ENCODE measurements at places on chromosomes 11 and 22.
A peak's percentile ranks its signal among the peaks of the same experiment; 100 is the strongest.

GRCh38 chr11:7281079-7281478, 29.4 kb downstream of the SYT9 start:
- no peak for DNase-seq

- no peak for DNase-seq
These were observed 74.6 kb upstream of the RTL6 start for GRCh38 chr22:44572414-44573207.

GRCh38 chr11:67002297-67002913, 20.5 kb upstream of the SYT12 start:
- no peak for DNase-seq

- no peak for DNase-seq
These were observed 30.2 kb downstream of the USP35 start for GRCh38 chr11:78218707-78219492.

DNA sequence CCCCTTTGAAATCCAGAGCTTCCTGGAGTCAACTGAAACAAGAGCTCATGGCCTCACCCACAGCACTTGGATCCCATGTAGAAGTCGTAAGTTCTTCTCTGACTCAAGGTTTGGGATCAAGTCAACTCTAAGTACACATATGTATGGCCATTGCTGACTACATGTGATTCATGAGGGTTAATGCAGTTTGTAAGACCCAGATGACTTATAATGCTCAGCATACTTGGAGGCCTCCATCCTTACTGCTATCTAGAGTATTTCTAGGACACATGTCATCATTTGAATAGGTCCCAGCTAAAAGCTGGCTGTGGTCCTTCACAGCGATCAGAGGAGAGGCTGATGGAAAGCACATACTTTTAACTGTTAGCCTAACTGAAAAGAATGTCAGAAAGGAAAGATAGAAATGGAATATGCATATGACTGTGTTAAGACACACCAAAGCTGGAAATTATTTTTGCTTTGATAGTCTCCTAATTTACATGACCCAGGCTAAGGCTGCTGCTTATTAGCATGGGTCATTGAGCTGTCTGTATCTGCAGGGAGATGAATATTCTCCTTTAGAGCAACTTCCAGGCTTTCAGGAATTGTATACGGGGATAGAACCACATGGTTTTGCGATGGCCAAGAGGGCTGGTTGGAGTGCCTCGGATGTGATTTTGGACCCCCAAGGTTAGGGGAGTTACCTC, 76.3 kb downstream of the NTM start:
- DNase-seq, result no peak

- DNase-seq, result peak; percentile 64
These were observed 116.2 kb downstream of the ETS1 start for GRCh38 chr11:128471138-128471661.

All from central memory CD4-positive, alpha-beta T cell (primary cell).